ENCODE measurements at places on chromosomes 1 and 21. TPM values are rescaled to one million over a fixed set of nuclear protein-coding genes. Genes with fewer than 3 reads are reported as not detected.
A peak's percentile ranks its signal among the peaks of the same experiment; 100 is the strongest.

GRCh38 chr21:41681939-41682718 lies 84.7 kb downstream of the RIPK4 start:
- no peak for DNase-seq

DNA sequence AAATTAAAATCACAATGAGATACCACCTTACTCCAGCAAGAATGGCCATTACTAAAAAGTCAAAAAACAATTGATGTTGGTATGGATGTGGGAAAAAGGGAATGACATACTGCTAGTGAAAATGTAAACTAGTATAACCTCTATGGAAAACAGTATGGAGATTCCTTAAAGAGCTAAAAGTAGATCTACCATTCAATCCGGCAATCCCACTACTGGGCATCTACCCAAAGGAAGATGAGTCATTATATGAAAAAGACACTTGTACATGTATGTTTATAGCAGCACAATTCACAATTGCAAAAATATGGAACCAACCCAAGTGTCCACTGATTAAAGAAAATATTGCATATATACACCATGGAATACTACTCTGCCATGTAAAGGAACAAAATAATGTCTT lies 37.2 kb downstream of the SUSD4 start:
- DNase-seq = no peak

DNA sequence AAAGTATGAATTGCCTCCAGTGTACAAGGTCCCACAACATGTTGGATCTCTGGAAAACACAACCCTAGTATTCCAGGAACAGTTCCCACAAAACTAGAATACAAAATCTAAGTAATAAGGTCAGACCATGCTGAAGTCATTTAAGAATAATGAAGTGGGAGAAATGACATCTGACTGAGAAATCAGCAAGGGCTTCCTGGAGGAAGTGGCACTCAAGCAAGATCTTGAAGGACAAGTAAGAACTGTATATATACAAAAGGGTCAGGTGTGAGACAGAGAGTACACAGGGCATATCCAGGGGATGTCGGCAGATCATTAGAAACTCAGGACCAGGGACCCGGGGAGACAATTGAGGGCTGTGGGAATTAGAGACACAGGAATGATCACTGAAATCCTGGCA lies 18.7 kb downstream of the MIS18A start:
- no peak for DNase-seq

GRCh38 chr1:206685769-206686477 lies 1.2 kb downstream of the MAPKAPK2 start:
- DNase-seq = peak; percentile 53

Gene NES
- 6.4 TPM for total RNA-seq

GRCh38 chr1:218344814-218345672 lies at the start of gene TGFB2:
TGFB2 (plus strand) TSS chr1:218345336; CDS start chr1:218346702, 1,366 bp downstream.
- peak; percentile 21 for DNase-seq

DNA sequence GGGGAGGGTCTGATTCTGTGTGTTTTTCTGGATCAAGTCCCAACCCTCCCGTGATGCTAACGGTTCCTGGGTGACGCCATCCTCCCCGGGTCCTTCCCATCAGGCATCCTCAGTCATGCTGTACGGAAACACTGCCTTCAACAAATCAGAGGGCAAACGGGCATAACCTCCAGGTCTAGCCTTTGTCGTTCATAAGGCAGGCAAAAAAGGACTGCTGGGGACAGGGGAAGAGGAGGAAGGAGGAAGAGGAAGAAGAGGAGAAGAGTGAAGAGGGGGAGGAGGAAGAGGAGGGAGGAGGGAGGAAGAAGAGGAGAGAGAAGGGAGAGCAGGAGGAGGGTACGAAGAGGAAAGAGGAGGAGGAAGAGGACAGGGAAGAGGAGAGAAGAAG lies 84.4 kb downstream of the ITPKB start:
- no peak for DNase-seq

GRCh38 chr1:4396551-4396950 lies 257.9 kb upstream of the AJAP1 start:
- DNase-seq = no peak

DNA sequence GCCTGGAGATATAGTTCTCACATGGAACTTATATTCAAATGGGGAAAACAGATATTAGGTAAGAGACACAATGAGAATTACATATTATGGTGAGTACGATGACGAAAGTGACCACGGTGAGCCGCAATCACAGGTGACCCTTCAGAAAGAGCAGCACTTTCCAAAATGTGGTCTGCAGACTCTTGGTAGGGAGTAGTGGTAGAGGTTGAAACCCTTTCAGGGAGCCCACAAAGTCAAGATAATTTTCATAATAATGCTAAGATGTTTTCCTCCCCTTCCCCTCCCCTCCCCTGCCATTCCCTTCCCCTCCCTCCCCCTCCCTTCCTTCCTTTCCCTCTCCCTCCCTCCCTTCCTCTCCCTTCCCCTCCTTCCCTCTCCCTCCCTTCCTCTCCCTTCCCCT lies 83.5 kb upstream of the AKT3 start:
- DNase-seq = no peak
